Placental epithelial cell (primary cell): ENCODE measurements at places on chromosomes 1 and 21. TPM values are rescaled to one million over a fixed set of nuclear protein-coding genes. Genes with fewer than 3 reads are reported as not detected.

ITLN2 gene
- total RNA-seq: not detected in 2 replicates

TRAPPC3 gene
- total RNA-seq: 53.0 and 91.2 TPM in 2 replicates

TACSTD2 gene
- 37.7 and 61.6 TPM in 2 replicates for total RNA-seq

SPATA46 gene
- total RNA-seq: not detected in 2 replicates

CHI3L2 gene
- 3.5 and 4.9 TPM in 2 replicates for total RNA-seq

CD46 gene
- 212 and 354 TPM in 2 replicates for total RNA-seq

CYP2J2 gene
- 2.0 and 2.4 TPM in 2 replicates for total RNA-seq

TMPRSS15 gene
- not detected in 2 replicates for total RNA-seq

NUDT4B gene
- 9.4 and 19.0 TPM in 2 replicates for total RNA-seq

CSF1 gene
- total RNA-seq: 4.3 and 5.5 TPM in 2 replicates

RTCA gene
- 39.7 and 41.8 TPM in 2 replicates for total RNA-seq

ASCL5 gene
- total RNA-seq: not detected in 2 replicates

LIN28A gene
- not detected in 2 replicates for total RNA-seq

MATN1 gene
- 0.79 TPM in 1 of 2 replicates, not detected in the other for total RNA-seq

ZNF691 gene
- 6.4 and 11.4 TPM in 2 replicates for total RNA-seq

PRAMEF6 gene
- not detected in 2 replicates for total RNA-seq

LCE1E gene
- total RNA-seq: not detected in 2 replicates

RABGGTB gene
- 67.9 and 109 TPM in 2 replicates for total RNA-seq

MROH9 gene
- total RNA-seq: not detected in 2 replicates

FMOD gene
- total RNA-seq: under 0.01 TPM in 1 of 2 replicates, not detected in the other
